ENCODE measurements at places on chromosomes 5 and 9.

- DNase-seq, result no peak
Observed at GRCh38 chr5:104312481-104312880, 749.9 kb upstream of the NUDT12 start.

DNA sequence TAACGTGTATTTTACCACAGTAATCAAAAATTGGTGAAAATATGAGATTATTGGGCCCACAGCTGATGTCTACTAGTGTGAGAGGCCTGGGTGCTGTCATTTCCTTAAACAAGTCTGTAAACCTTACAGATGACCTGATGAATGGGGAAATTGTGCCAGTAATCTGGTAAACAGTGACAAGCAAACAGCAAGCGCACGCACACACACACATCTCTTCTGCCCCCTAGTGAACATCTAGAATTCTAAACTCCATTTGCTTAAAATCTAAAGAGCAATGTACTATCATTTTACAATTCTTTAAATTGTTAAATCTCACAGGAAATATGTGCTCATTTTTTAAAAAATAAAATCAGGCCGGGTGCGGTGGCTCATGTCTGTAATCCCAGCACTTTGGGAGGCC lies 7.5 kb upstream of the RAPGEF1 start:
- no peak for DNase-seq

- DNase-seq, result no peak
Observed at GRCh38 chr5:167304834-167305469, 986.5 kb upstream of the WWC1 start.

DNA sequence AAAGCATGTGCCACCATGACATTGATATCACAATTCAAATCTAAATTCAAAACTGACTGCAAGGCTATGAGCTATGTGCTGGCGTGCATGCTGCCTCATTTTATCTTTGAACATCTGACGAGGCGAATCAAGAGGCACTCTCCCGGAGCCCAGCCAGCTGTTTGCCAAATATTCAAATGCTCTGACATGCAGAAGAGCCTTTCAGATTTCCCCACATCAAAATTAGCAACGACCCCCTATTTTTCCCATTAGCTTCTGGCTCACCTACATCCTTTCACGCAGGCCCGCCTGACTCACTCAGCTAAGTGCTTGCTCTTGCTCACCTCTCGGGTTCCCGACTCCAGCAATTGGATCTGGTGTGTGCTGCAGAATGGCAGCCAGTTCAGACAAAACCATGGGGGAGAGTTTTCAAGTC lies 159.0 kb downstream of the NR2F1-AS1 start:
- no peak for DNase-seq

DNA sequence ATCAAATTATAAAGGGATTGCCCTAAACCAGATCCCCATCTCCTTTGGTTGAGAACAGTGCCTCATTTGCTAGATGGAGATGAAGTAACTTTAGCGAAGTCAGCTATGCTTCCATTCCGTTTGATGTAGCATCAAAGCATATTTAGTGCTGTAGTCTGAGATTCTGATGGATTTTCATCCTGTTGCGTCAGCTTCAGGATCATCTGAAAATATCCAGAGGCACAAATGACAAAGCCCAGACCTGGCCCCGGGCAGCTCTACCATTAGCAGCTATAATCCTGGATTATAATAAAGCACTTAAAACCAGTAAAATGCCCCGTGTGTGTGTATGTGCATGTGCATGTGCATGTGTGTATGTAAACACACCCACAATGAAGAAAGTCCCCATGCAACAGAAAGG lies 44.7 kb downstream of the ERAP1 start:
- DNase-seq, result no peak

GRCh38 chr5:5018578-5018970 lies 121.6 kb upstream of the ADAMTS16 start:
- no peak for DNase-seq

DNA sequence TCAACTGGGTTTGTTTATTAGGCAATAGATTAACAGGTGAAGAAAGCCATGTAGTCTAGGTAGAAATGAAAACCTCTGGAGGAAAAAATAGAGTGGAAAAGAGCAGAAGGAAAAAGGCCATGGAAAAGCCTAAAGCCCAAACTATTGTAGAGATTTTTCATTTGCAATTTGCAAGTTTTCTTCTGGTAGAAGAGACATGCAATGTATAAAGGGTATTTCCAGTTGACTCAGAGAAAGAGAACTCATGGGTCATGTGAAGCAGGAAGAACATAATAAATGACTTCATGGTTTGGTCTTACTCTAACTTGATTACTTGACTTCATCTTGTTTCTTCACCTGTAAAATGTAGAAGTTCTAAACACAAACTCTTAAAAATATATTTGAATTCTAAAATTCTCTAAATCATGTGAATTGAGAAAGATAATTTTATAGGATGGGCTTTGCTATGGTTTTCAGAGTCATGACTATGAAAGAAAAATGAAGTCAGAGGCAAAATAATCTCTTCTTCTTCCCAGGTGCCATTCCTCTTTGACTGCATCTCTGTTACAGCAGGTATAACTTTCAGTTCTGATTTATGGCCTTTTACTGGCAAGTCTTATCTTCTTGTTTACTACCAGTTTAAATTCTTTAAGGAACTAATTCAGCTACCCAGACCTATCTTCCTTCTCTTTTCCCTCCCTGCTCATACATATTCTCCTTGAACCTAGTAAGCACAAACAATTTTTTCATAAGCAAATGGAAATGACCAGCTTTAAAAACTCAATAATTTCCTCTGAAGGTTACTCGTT lies 47.7 kb upstream of the TMC1 start:
- no peak for DNase-seq

- DNase-seq, result no peak
Observed at GRCh38 chr9:28464481-28465216, 891.4 kb upstream of the C9orf72 start.

DNA sequence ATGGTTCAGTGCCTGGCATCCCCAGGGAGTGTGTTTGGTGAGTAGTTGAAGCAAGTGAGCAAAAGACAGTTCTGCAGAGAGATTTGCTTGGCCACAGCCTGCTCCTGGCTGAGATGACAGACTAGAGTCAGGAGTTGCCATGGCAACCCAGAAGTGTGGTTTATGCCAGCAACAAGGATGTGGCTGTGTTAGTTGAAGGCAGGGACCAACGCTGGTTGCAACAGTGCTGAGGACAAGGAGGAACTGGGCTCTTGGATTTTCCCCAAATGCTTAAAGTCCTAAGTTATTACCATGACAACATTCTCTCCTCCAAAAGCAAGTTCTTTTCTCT lies 2.7 kb downstream of the NXNL2 start:
- DNase-seq, result peak; percentile 56

- no peak for DNase-seq
Observed at GRCh38 chr5:169286572-169287300, 14.2 kb downstream of the SLIT3 start.

- no peak for DNase-seq
Observed at GRCh38 chr9:126146254-126147145, 180.1 kb upstream of the MVB12B start.

- no peak for DNase-seq
Observed at GRCh38 chr5:141713616-141714309, 31.7 kb upstream of the ARAP3 start.

- DNase-seq, result no peak
Observed at GRCh38 chr5:130605234-130605633, 559.8 kb downstream of the HINT1 start.

DNA sequence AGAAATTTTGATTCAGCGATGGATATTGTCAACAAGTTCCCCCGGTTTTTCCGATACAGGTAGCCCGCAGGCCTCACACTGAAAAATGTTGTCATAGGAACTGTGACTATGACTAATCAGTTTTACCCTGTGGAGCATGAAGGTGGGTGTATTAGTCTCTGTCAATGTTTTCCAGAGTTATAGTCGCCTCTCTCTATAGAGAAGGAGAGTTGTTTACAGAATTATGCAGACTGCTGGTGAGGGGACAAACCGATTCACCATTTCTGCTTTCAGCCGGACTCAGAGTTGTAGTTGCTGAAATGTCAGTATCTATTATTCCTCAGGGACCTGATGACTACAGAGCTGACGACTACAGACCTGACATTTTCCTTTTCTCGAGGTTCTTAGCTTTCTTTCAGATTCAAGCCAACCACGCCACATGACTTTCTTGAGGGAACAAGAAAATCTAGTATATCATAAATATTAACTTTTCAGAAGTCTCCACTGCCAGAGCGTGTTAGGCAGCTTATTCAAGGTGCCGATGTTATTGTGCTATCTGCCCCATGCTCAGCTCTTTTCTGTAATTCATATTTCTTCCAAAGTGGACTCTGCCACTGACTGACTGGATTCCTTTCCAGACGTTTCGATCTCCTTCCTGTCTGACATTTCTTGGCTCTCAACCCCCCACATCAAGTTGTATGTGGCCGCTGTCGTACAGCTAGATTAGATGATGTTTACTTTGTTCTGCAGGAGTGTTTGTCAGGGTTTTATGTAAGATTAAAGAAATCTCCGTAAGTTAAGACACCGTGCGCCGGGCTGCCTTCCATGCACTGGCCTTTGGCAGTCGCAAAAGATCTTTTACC lies 178.1 kb downstream of the FGF1 start:
- no peak for DNase-seq

- DNase-seq, result no peak
Observed at GRCh38 chr5:170211575-170212334, 21.0 kb upstream of the C5orf58 start.

DNA sequence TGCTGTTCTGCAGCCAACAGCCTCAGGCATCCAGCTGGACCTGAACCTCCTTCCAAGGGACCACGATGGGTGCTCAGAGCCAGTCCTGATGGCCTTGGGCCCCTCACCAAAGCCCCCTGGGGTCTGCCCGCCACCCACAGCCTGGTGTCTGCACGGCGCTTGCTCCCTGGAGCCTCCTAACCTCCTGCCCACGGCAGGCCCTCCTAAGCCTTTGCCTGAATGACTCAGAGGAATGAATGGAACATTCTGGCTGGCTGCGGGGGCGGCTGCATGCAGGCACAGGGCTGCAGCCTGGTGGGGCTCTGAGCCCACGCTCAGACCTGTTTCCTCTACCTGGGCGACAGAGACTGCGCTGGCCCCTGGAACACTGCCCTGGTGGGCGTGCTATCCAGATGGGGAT lies 6.9 kb downstream of the SOHLH1 start:
- no peak for DNase-seq

DNA sequence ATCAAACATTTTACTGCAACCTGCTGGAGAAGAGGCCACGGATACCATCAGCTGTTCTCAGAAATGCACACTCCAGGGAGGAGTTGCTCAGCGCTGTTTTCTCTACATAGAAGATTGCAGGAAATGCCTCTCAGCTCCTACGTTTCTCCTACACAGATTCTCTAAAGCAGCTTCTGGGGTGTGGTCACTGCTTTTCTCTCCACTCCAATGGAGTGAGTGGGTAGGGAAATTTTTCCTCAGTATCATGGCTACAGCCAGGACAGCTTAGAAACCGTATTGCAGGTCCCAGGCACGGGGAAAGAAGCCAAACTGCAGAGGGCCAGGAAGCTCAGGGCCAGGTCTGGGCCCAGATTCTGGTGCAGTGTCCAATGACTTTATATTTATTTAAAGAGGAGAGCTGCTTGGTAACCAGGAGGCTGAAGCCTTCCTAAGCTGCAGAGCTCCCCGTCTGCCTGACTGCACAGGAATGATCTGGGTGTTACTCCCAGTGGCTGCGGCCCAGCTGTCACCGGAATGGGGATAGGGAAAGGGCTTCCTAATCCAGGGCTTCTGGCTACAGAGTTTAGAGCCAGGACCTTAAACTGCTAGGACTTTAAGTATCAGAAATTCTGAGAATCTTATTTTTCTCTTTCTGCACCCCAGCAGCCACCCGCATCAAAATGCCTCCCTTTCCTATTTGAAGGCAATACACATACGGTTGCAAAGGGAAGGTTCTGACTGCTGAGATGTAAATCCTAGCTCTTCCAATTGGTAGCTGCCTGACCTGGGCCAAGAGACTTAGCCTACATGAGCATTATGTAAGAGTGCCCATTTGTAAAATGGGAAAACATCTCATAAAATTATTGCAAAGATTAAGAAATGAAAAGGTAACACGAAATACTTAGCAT lies 1.4 kb upstream of the SPTAN1 start:
- DNase-seq, result no peak

DNA sequence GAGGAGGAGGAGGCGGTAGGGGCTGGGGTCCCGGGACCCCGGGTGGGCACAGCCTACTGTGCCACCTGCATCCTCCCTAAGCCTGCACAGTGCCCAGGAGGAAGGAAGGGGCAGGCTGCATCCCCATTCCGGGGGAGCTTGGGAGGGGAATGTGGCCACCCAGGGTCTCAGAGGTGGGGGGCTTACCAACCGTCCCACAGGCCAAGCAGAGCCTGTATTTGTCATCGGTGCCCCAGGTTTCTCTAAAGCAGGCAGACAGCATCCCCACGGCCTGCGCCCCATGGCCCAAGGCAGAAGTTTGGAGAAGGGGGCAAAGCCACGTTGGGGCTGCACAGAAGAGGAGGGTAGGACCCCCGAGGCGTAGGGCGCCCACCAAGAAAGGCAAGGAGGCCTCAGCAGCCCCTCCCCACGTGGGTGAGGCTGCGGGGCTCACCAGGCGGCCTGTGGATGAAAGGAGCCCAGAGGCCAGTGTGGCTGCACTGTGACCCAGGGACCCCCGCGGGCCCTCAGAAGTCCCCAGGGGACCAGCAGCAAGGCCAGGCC lies 507 bp upstream of the GPSM1 start:
- DNase-seq, result no peak

DNA sequence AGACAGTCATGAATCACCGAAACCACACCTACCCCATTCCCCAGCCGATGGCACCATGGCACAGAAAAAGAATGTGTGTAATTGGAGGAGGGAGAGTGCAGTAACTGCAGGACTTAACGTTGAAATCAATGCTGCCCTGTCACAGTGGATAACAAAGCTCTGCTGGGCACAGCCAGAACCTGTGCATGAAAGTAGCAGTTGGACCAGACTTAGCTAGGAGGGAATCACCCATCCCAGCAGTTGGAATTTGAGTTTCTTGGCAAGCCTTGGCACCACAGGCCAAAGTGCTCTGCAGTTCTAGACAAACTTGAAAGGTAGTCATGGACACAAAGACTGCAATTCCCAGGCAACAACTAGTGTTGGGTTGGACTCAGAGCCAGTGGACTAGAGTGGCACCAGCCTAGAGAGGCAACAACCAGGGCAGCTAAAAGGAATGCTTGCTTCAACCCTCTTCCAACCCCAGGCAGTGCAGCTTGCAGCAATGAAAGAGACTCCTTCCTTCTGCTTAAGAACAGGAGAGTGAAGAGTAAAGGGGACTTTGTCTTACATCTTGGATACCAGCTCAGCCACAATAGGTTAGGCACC lies 19.1 kb downstream of the TMEM232 start:
- no peak for DNase-seq

DNA sequence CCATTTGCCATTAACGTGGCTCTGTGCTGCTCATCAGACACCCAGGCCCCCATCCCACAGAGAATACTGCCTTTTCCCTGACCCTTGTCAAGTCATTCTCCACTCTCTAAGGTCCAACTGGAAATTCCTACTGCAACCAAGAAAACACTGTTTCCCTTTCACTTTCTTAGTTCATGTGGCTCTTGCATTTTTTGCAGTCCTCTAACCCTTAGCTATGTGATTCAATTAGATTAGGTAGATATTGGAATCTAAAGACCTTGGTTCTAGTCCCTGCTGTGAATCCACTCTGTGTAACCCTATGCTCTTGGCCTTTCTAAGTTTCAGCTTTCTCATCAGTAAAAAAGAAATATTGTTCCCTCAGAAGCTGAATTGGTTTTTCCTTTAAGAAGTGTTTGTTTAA lies 649.4 kb downstream of the CCDC171 start:
- DNase-seq, result no peak

- DNase-seq, result no peak
Observed at GRCh38 chr9:135070964-135071735, 16.3 kb upstream of the OLFM1 start.

All from HFF-Myc (cell line).